ENCODE measurements at places on chromosomes 3 and 15. TPM values are rescaled to one million over a fixed set of nuclear protein-coding genes. Genes with fewer than 3 reads are reported as not detected.

Gene NXPE3
- total RNA-seq = 14.5 TPM

GRCh38 chr3:123733805-123734526, 149.1 kb upstream of the HACD2 start:
- no peak for DNase-seq

DNA sequence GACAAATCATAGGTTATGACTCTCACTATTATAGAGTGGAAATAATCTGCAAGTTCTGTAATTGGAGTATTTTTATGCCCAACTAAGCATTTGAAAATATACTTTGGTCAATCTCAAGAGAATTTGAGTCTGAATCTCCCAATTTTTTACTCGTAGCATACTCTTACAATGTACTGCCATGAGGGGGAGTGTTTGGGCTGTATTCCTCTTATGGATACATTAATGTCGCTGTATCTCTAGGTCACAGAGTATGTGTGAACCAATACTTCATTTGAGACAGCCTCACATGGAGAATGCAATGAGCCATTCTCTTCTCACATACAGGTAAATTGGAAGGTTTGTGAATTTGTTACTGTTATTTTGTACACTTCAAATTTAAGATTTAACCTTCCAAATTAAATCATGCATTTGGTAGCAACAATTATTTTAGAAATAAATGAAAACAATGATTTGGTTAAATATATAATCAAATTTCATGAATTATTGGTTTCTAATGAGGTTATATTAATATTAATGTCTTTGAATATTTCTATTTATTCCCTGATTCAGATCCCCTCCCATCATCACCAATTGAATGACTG, 5.5 kb upstream of the CD200 start:
- DNase-seq = no peak

DNA sequence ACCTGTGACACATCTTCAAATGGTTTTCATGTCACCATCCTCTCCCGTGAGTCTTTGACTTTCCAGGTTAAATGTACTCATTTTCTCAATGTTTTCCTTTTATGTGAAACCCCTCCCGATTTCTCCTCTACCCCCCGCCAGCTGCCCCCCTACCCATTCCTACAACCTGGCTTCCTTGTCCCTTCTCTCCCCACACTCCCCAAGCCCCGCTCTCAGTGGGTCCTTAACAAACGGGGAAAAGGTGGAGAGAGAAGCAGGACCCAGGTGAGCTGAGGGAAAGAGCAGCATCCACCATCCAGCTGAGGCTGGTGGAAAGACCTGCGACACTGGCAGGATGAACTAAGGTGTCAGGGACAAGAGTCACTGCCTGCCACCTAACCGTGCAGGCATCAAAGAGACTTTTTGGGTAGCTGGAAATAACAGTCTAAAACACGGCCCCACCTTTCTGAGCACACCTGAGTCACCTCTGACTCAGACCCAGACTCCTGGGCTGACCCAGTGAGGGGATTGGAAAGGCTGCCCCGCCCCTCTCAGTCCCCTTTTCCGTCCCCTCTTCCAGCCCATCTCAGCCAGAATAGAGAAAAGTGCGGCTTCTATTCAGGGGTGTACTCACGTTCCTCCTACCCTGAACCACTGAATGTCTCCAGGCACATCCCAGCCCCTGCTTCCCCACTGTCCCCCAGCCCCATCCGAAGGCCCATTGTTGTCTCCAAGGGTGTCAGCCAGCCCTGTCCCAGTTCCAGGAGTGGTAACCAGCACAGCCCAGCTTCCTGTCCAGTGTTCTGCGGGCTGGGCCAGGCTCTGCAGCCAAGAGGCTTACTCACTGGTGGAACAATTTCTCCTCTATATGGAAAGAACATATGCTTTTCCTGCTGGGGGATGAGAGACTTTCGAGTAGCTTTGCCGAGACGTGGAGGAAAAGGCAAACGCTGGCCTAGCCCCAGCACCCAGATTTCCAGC, 20.4 kb downstream of the ISG20 start:
- DNase-seq = no peak

Gene SLC9A9
- total RNA-seq = 15.0 TPM

Gene PLS1
- total RNA-seq = 70.5 TPM

- DNase-seq = no peak
These were observed 207.6 kb upstream of the PRICKLE2 start for GRCh38 chr3:64432870-64433269.

DNA sequence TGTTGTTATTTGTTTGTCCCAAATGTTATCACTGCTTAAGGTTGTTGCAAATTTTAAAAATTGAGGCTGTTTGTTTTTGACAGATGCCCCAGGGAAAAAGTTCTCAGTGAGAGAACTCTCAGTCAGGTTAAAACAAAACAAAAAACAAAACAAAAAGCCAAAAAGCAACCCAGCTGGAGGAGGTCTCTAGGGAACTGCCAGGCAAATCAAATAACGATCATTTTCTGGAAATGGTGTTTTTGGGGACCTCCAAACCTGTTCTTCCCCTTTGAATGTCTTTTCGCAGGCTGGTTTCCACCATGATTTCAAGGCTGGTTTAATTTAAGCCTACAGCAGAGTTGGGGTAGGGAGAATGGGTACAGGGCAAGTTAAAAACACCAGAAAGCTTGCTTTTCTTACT, 27.2 kb downstream of the SPINK8 start:
- DNase-seq = no peak

- no peak for DNase-seq
These were observed 46.8 kb downstream of the PRICKLE2 start for GRCh38 chr3:64178419-64178818.

- no peak for DNase-seq
These were observed 194.7 kb upstream of the THRB start for GRCh38 chr3:24689353-24689752.

- no peak for DNase-seq
These were observed 95.7 kb downstream of the HHLA2 start for GRCh38 chr3:108391917-108392593.

Gene LMAN1L
- total RNA-seq = not detected

Gene CADPS
- total RNA-seq = 1.1 TPM

DNA sequence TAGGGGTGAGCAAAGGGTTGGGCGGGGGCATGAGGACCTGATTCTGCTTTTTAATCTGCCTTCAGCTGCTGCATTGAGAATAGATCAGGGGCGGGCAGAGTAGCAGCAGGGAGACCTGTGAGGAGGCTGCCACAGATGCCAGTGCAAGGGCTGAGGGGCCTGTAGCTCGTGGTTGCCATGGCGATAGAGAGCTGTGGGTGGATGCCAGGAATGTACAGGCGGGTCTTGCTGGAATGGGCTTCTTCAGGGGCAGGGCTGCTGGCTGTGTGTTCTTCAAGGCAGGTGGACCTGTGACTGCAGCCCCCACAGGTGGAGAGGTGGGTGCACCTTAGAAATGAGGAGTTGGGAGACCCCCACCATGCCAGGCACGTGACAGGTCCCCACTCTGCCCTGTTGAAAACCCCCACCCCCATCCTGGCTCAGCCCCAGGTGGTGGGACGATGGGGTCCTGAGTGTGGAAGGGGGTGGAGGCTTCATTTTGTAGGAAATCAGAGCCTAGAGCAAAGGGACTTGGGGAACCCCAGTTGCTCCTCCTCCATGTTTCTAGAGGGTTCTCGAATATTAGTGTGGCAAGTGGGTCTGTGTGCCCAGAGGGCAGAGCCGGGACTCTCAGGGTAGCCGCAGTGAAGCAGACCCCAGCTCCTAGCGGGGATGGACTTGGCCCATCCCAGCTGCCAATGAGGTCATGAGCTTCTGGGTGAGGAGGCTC, 38.3 kb downstream of the SLC6A6 start:
- no peak for DNase-seq

- DNase-seq = no peak
These were observed 76.8 kb downstream of the TIGIT start for GRCh38 chr3:114370537-114371174.

DNA sequence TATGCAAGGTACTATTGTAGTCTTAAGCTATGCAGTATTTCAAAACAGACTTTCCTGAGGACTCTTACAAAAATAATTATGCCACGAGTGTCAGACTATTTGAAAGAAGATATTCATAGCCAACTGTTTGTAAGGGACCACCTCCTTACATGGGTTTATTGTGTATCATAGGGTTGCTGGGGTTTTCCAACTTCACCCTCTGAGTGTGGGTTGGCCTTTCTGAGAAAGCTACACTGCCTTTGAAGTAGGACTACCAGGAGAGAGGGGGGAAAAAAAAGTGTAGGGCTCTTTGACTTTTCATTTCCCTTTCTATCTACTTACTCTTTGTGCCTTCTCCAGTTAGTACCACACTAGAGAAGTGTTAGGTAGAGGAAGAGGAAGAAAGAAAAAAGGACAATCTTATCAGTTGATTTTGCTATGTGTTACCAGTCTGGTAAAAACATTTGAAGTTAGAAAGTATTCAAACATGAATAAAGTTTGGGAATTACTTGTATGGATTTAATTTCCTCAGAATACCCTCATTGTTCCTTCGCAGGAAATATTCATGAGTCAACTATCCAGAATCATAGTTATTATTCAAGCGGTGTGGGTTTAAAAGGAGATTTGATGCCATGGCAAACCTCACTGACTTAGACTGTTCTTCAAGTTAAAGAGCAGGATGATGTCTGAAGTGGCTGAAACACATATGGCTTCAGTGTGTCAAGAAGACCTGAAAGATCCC, 329.3 kb upstream of the THBS1 start:
- no peak for DNase-seq

Gene TRH
- total RNA-seq = not detected

Gene SH2D7
- not detected for total RNA-seq

GRCh38 chr15:55401786-55402246, 6.3 kb downstream of the CCPG1 start:
- DNase-seq = no peak

DNA sequence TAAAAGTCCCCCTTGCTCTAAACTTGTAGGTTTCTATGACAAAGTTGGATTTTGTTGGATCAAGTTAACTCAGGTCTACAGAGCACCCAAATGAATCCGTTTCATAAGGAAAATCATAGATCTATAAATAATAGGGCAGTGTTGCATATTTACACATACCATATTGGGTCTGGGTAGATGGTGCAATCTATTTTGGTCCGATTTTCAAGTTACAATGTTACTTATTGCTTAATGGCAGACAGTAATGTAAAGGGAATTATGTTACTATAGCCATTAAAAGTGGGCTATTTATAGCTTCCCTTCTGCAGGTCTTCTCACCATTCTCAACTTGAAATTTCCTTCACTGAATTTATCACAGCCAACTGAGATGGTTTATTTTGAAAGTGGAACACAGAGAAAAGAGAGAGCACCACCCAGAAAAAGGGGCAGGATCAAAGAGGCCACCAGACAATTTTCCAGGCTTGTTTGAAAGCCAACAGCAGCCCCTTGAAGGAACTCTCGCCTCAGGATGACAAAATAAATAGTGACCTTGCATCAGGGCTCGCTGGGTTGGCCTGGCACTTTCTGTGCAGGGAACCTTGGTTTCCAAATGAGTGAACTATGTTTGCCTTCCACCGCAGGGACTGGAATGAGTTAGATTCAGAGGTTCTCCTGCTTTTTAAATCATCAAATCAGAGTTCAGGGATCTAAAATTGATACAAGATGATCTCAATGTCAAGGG, 260.2 kb upstream of the HES1 start:
- DNase-seq = no peak

DNA sequence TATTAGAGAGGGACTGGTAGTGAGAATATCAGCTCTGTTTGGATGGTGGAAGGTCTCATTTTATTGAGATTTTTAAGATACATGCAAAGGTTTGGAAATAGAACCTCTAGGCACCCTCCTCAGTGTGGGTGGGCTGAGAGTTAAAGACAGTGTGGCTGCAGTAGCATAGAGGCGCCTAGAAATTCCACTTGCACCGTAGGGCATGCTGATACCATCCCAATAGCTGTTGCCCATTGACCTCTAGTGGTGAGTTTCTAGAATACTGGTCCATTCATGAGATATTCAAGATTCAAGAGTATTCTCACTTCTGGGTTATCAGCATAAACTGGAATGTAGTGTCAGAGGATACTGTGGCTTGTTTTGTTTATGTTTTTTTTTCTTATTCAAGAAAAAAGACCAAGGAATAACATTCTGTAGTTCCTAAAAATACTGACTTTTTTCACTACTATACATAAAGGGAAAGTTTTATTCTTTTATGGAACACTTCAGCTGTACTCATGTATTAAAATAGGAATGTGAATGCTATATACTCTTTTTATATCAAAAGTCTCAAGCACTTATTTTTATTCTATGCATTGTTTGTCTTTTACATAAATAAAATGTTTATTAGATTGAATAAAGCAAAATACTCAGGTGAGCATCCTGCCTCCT, 87.2 kb downstream of the TGFBR2 start:
- DNase-seq = no peak

Gene TM4SF4
- total RNA-seq = not detected

Gene SPATA12
- not detected for total RNA-seq

GRCh38 chr3:105473521-105474223, 107.0 kb downstream of the ALCAM start:
- no peak for DNase-seq

Gene ROPN1
- total RNA-seq = not detected

DNA sequence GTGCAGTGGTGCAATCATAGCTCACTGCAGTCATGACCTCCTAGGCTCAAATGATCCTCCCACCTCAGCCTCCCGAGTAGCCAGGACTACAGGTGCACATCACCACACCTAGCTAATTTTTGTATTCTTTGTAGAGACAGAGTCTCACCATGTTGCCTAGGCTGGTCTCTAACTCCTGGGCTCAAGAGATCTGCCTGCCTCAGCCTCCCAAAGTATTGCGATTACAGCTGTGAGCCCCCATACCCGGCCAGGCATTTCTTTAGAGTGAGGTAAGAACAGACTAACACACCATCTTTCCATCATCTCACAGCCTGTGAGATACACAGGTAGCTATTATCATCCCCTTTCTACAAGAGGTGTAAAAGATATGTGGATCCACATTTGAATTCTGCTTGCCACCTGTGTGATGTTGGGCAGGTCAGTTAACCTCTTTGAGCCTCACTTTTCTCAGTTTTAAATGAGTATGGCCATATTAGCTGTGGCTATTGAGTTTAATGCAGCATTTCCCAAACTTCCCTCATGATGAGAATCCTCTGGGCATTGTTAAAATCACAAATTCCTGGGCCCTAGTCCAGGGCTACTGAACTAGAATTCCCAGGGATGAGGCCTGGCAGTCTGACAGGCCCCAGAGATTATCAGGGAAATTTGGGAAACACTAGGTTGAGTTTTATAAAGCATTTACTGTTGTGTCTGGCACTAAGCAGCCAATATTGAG, 46.0 kb downstream of the ANP32A start:
- no peak for DNase-seq

GRCh38 chr3:129764090-129764489, 129.4 kb downstream of the TMCC1 start:
- DNase-seq = no peak

GRCh38 chr15:85889956-85890619, 95.4 kb upstream of the KLHL25 start:
- DNase-seq = no peak

Gene TGM5
- total RNA-seq = 0.91 TPM

- no peak for DNase-seq
These were observed 92.1 kb upstream of the PLAAT1 start for GRCh38 chr3:193148688-193149473.

Measured in ureter (tissue), 1 donor.